ENCODE measurements at places on chromosomes 12 and 14.

DNA sequence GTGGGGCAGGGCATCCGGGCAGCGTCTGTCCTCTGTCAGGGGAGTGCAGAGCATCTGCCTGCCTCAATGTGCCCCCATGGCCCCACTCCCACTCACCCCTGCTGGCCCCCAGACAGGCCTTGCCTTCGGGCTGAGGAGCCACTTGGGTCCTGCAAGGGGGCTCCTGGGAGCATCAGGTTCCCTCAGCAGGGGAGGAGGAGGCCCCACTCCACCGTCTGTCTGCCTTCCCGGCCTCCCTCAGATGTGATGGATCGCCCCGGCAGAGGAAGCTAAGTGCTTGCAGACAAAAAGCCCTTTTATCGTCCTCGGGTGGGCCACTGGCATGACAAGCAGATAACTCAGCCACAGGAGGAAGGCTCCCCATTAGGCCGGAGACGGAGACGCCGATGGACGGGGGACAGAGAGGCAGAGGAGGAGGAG is 35.1 kb downstream of the NCOR2 start:
- no peak for DNase-seq

DNA sequence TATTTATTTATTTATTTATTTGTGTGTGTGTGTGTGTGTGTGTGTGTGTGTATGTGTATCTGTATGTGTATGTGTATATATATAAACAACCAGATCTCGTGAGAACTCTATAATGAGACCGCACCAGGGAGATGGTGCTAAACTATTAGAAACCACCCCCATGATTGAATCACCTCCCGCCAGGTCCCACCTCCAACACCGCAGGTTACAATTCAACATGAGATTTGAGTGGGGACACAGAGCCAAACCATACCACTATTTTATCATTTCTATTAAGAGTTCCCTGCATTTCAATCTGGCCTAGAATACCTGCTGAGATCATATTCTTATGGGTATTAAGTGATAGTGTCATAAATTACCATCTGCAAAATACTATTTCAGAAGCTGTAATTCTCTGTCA is 243.8 kb upstream of the PLEKHG7 start:
- DNase-seq: no peak

GRCh38 chr14:72126561-72126960 is 194.3 kb downstream of the RGS6 start:
- no peak for DNase-seq

GRCh38 chr14:106459971-106460730 is 933.8 kb downstream of the TMEM121 start:
- no peak for DNase-seq

DNA sequence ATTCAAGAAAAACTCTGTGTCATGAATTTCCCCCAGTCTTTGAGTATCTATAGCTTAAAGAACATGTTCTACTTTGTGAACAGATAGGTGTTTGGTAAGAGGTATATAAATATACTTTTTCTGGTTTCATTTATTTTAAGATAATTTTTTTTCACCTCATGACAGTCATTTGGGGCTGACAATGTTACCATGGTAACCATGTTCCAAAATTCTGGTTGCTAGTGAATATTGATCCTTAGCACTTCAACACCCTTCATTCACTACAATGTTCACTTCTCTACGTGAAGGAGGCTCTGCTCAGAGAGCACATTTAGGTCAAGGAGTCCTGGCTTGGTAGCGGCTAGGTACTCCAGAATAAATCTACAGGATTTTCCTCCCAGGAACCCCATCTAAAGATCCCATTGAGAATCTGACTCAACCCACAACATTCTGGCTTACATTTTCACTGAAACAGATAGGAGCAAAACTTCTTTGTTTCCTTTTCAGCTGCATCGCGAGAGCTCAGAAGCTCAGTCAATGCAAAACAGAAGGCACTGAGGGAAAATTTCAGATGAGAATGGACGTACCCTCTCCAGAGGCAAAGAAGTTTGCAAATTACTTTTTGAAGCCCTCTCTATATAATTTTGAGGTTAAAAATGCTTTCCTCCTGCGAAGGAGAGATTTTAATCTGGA is 93.6 kb downstream of the ARF6 start:
- peak; percentile 61 for DNase-seq

- DNase-seq: no peak
Measured at GRCh38 chr12:40034156-40034555, 71.7 kb downstream of the SLC2A13 start.

DNA sequence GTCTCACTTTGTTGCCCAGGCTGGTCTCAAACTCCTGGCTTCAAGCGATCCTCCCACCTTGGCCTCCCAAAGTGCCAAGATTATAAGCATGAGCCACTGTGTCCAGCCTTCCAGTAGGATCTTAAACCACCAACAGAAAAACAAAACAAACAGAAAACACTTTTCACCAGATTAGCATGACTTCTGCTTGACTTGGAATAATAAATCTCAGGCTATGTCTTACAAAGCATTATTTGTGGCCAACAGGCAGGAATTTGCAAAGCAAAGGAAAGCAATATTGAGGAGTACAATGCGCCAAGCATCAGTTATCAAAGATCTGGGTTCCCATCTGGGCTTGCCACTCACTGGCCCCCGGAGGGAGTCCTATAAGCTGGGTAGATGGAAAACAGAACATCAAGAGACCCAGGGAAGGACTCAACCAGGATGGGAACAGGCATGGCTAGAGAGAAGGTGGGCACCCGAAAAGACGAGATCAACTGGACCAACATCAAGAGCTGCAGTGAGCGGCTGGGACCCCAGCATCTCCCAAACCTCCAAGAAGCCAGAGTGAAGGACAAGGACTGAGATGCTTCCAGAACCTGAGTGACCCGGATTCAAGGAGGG is 101.2 kb downstream of the TMEM30B start:
- DNase-seq: no peak

DNA sequence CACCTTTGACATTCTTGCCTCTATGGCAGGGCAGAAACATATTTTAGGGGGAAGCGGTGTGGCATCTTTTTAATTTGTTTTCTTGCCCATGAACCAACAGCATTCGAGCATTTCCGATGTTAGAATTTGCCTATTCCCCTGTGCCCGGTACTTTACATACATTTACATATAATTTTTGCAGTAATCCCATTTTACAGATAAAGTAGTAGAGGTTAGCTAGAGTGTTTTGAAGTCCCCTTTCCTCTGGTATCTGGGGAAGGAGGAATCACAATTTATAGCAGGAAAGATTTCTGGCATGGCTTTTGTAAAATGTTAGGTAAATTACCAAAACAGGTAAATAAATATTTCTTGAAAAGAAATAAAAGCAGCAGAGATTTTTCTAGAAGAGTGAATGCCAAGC is 1.6 kb downstream of the BORCS5 start:
- DNase-seq: no peak

- DNase-seq: no peak
Measured at GRCh38 chr14:84361476-84361875, 1168.5 kb upstream of the FLRT2 start.

DNA sequence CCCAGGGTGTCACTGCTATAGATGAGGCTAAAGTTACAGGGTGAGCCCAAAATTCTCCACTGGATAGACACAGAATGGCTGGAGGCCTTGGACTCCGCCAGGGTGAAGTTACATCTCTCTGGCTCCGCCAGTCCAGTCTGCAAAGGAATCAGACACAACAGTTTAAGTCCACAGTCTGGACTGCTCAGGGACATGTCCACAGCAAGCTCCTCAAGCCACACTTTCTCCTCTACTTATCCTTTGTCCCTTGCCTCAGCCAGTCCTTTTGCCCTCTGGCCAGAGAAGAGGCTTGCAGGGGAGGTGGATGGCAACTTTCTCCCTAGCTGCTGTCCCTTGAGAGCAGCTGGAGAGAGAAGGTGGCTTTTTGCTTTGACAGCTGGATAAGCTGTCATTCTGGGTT is 28.0 kb downstream of the PTPRB start:
- no peak for DNase-seq

- DNase-seq: peak; percentile 40
Measured at GRCh38 chr14:74836251-74836960, 39.5 kb downstream of the PROX2 start.

DNA sequence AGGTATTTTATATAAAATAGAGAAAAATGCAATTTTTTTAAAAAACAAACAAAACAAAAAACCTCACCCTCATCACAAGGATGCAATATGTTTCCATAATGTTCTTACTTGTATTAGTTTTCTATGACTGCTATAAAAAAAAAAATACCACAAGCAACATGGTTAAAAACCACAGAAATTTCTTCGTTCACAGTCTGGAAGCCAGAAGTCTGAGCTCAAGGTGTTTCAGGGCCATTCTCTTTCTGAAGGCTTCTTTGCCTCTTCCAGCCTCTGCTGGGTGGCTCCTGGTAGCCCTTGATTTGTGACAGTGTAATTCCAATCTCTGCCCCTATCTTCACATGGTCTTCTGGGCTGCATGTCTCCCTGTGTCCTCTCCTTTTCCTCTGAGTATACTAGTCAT is 21.5 kb upstream of the SSTR1 start:
- DNase-seq: peak; percentile 51

- no peak for DNase-seq
Measured at GRCh38 chr12:31591380-31591901, 505 bp upstream of the DENND5B start.

GRCh38 chr12:71810921-71811320 is 28.6 kb upstream of the TBC1D15 start:
- DNase-seq: no peak

- DNase-seq: peak; percentile 69
Measured at GRCh38 chr12:86719381-86719780, 463.2 kb upstream of the MGAT4C start.

- peak; percentile 99 for DNase-seq
Measured at GRCh38 chr14:61103541-61104339, 122.7 kb downstream of the SLC38A6 start.

All from fibroblast of upper back skin (primary cell).